ENCODE measurements at places on chromosomes 4 and X.

GRCh38 chr4:8090312-8090711, 68.3 kb downstream of the ABLIM2 start:
- no peak for DNase-seq

GRCh38 chr4:86990510-86990909, 55.7 kb downstream of the AFF1 start:
- DNase-seq, result no peak

- no peak for DNase-seq
These were observed 18.7 kb downstream of the RBBP7 start for GRCh38 chrX:16851421-16851820.

DNA sequence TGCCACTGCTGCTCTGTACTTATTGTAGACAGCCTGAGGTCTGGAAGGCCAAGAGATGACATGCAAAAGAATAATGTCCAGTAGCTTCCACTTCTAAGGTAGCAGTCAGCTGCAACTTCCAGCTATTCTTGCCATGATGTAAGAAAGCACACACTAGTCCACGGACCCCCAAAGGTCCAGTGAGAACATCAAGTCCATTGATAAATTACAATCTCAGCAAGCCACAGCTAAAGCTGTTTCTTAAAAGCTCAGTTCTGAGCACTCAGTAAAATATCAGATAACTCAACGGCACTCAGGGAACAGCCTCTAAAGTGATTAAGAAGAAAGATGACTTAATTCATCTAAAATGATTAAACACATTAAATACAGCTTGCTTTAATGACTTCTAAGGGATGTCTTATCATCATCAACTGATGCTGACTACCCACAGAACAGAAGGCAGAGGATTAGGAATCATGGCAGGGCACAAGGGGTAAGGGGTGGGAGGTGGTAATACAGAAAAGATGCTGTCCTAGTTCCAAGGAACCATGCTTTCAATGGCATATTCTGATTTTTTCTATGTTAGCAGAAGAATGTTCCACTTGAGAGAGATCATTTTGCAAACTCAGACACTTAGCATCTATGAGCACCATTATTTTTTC, 99.1 kb upstream of the CBR4 start:
- DNase-seq, result no peak

DNA sequence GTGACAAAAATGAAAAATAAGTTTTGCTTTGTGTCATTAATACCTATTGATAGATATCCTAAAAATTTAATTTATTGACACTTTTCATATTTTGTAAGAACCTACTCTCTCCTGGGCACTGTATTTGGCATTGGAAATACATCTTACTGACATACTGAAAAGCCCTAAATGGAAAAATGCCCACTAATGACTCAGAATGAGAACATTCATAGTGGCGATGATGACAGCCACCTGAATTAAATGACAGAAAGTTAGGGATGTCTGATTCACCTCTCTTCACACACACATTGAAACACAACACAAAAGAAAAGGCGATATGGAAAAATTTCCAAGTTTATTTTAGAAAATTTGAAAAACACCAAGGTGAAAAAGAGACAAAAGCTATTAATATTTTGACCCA, 992.3 kb downstream of the STPG2 start:
- DNase-seq, result no peak
